ENCODE measurements at places on chromosomes 16 and 17. TPM values are rescaled to one million over a fixed set of nuclear protein-coding genes. Genes with fewer than 3 reads are reported as not detected.

Gene TBX2
- 64.0 TPM for total RNA-seq

Gene GAA
- total RNA-seq, result 33.8 TPM

Gene CLCN7
- total RNA-seq, result 80.9 TPM

Gene OTOP2
- total RNA-seq, result not detected

Gene MYADML2
- not detected for total RNA-seq

Gene CRHR1
- not detected for total RNA-seq

Gene MT1E
- 365 TPM for total RNA-seq

Gene CACNA1H
- total RNA-seq, result 13.0 TPM

Gene PLXDC1
- 1.1 TPM for total RNA-seq

Gene ORC6
- 20.7 TPM for total RNA-seq

Gene HERPUD1
- 82.1 TPM for total RNA-seq

Gene CDRT4
- total RNA-seq, result 0.28 TPM

Gene MT3
- total RNA-seq, result not detected

Gene LGALS9C
- not detected for total RNA-seq

Gene TBC1D3E
- total RNA-seq, result not detected

Gene OTOA
- under 0.01 TPM for total RNA-seq

Gene ARMC7
- 1.9 TPM for total RNA-seq

Gene SKAP1
- not detected for total RNA-seq

Gene MARVELD3
- total RNA-seq, result not detected

Gene LITAFD
- total RNA-seq, result not detected

Gene MIF4GD
- total RNA-seq, result 6.9 TPM

Gene SLC16A11
- total RNA-seq, result not detected

Gene PLA2G15
- total RNA-seq, result 22.8 TPM

Gene TEX14
- total RNA-seq, result under 0.01 TPM

Gene HSF5
- not detected for total RNA-seq

Gene CLEC16A
- total RNA-seq, result 22.0 TPM

Gene KRTAP4-5
- not detected for total RNA-seq

Gene PRSS21
- total RNA-seq, result 1.7 TPM
